ENCODE measurements at places on chromosomes 1 and 21. TPM values are rescaled to one million over a fixed set of nuclear protein-coding genes. Genes with fewer than 3 reads are reported as not detected.

- no peaks in the 10 kb centered on the region for H3K36me3 ChIP-seq
- H3K27ac ChIP-seq, result no peak overlapping the region
- no peak for DNase-seq
- peaks cover 4% of the 10 kb centered on the region for H3K4me1 ChIP-seq
- no peaks in the 10 kb centered on the region for H3K27me3 ChIP-seq
- no peak overlapping the region for H3K4me3 ChIP-seq
Measured at GRCh38 chr1:41598325-41598724, 113.8 kb upstream of the EDN2 start.

DNA sequence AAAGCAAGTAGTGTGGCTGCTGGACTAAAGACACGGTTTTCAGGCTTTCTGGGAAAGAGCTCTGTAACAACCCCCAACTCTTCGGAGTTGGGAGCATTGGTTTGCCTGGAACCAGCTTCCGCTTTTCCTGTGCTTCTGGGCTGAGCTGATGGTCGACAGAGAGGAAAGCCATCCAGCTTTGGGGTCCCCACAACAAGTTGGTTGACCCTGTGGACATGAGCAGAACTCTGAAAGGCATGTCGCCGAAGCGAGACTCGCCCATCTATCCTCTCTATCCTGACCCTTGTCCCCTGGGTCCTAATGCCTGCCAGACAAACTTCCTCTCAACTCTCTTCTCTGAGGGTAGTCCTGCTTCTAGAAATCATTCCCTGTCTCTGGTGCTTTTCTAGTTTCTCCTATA, 31.9 kb upstream of the FCGR2A start:
- no peak overlapping the region for H3K27ac ChIP-seq
- H3K27me3 ChIP-seq, result peaks cover 27% of the 10 kb centered on the region
- H3K4me3 ChIP-seq, result no peak overlapping the region
- no peak for DNase-seq
- no peaks in the 10 kb centered on the region for H3K4me1 ChIP-seq

DNA sequence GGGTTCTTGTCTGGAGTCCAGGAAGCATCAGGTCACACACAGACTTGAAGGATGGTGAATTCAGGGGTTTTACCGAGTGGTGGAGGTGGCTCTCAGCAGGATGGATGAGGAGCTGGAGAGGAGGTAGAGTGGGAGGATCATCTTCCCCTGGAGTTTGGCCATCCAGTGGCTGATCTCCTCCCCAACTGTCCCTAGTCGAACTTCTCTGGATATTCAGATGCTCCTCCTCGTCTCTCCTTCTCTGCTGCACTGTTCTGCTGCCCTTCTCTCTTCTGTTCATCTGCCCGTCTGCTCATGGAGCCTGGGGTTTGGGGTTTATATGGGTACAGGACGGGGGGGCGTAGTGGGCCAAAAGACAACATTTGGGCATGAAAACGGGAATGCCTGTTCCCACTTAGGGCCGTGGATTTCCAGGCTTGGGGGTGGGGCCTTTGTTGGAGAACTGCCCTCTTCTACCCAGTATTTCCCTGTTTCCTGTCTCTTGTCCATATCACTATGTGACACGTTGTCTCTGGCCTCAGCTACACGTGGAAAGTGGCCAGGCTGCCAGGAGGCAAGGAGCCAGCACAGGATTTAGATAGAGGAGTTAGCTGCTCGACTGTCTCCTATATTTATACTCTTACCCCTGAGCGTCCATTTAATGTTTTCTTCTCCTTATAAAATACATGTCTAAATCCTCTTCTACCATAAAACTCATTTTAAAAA, 76.7 kb downstream of the SIPA1L2 start:
- no peaks in the 10 kb centered on the region for H3K4me1 ChIP-seq
- DNase-seq, result no peak
- H3K27ac ChIP-seq, result no peak overlapping the region
- no peaks in the 10 kb centered on the region for H3K36me3 ChIP-seq
- H3K4me3 ChIP-seq, result no peak overlapping the region

DNA sequence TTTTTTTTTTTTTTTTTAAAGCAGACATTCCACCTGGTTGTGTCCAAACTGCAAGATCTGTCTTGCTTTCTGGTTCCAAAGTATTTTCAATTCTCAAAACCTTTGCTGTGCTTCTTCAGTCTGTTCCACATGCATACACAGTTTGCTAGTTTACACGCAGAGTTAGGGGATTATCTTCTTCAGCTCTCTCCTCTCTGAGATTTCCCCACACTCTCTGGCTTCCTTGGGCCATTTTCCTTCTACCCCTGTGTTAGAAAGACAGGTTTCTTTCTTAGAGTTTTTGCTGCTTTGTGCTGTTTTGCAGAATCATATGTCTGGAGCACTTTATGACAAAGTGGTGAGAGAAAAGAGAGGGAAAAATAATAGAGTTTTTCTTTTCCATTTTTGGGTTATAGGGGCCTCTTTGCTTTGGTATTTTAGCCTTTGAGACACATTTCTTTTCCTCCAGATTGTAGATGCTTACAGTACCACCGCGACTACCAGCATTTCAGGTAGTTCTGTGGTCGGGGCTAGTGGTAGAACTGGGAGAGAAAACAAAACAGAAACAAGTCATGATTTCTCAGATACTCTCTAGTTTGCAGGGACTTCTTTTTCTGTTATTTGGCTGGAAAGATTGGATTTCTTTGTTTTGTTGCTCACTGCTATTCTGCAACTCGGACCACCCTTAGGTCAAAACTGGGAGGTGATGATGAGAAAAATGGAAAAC, 66.3 kb downstream of the RABGAP1L start:
- H3K36me3 ChIP-seq, result no peaks in the 10 kb centered on the region
- DNase-seq, result no peak
- no peaks in the 10 kb centered on the region for H3K27me3 ChIP-seq
- H3K4me1 ChIP-seq, result no peaks in the 10 kb centered on the region

DNA sequence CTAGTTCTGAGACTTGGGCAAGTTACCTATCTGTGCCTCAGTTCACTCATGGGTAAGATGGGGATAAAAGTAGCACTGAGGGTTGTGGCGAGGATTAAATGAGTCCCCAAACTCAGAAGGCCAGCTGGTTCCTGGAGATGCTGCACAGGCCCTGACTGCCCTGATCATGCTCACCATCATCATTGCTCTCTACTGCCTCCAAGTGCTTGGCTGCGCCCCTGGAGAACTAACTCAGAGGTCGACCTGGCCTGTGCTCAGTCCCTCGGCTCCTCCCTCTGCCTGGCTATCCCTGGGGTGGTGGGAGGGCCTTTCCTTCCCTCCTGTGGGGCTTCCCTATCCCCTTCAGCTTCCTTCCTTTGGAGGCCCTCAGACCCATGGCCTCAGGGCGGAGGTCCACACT, 5.6 kb downstream of the SLC5A9 start:
- no peaks in the 10 kb centered on the region for H3K4me1 ChIP-seq
- H3K36me3 ChIP-seq, result no peaks in the 10 kb centered on the region
- H3K4me3 ChIP-seq, result no peak overlapping the region

- no peaks in the 10 kb centered on the region for H3K27me3 ChIP-seq
- no peak for DNase-seq
- H3K4me3 ChIP-seq, result no peak overlapping the region
- H3K36me3 ChIP-seq, result peaks cover 11% of the 10 kb centered on the region
Measured at GRCh38 chr1:43843684-43844083, 89.9 kb upstream of the ARTN start.

GRCh38 chr1:175717610-175718540, 25.5 kb downstream of the TNR start:
- no peak for DNase-seq
- no peak overlapping the region for H3K27ac ChIP-seq
- H3K4me3 ChIP-seq, result no peak overlapping the region
- H3K36me3 ChIP-seq, result no peaks in the 10 kb centered on the region
- no peaks in the 10 kb centered on the region for H3K27me3 ChIP-seq
- no peaks in the 10 kb centered on the region for H3K4me1 ChIP-seq

GRCh38 chr21:42201615-42202161, 17.3 kb upstream of the ABCG1 start:
- H3K4me1 ChIP-seq, result peaks cover 35% of the 10 kb centered on the region
- no peaks in the 10 kb centered on the region for H3K27me3 ChIP-seq
- no peak overlapping the region for H3K27ac ChIP-seq
- DNase-seq, result no peak

DNA sequence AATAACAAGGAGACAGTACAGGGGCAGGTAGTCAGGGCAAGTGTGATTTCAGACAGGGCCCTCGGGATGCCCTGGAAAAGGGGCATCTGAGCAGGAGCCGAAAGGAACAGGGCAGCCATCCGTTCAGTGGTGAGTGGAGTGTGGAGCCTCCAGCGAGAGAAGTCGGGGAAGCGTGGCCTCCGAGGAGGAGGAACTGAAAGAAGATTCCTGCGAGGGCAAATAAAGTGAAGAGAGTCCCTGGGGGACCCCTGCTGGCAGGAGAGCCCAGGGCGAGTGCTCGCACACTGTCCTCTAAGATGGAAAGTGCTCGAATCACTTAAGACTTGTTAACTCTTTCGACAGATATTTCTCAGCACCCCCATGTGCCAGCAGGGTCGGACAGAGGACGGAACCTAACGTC, 3.5 kb upstream of the UTS2 start:
- H3K27me3 ChIP-seq, result peaks cover 3% of the 10 kb centered on the region
- no peaks in the 10 kb centered on the region for H3K4me1 ChIP-seq
- no peak for DNase-seq
- H3K4me3 ChIP-seq, result no peak overlapping the region

DNA sequence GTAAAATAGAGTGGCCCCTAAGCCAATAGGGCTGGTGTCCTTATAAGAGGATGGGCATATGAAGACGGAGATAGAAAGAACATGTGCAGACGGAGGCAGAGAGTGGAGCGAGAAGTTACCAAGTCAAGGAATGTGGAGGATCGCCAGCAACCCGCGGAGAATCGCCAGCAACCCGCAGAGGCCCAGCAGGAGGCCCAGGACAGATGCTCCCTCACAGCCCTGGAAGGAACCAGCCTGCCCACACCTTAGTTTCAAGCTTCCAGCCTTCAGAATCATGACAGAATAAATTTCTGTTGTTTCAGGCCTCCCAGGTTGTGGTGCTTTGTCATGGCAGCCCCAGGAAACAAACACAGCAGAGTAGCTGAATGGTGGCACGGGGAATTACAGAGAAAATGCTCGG, 9.6 kb downstream of the CLDN14 start:
- H3K4me1 ChIP-seq, result no peaks in the 10 kb centered on the region
- no peak overlapping the region for H3K27ac ChIP-seq
- H3K36me3 ChIP-seq, result no peaks in the 10 kb centered on the region

DNA sequence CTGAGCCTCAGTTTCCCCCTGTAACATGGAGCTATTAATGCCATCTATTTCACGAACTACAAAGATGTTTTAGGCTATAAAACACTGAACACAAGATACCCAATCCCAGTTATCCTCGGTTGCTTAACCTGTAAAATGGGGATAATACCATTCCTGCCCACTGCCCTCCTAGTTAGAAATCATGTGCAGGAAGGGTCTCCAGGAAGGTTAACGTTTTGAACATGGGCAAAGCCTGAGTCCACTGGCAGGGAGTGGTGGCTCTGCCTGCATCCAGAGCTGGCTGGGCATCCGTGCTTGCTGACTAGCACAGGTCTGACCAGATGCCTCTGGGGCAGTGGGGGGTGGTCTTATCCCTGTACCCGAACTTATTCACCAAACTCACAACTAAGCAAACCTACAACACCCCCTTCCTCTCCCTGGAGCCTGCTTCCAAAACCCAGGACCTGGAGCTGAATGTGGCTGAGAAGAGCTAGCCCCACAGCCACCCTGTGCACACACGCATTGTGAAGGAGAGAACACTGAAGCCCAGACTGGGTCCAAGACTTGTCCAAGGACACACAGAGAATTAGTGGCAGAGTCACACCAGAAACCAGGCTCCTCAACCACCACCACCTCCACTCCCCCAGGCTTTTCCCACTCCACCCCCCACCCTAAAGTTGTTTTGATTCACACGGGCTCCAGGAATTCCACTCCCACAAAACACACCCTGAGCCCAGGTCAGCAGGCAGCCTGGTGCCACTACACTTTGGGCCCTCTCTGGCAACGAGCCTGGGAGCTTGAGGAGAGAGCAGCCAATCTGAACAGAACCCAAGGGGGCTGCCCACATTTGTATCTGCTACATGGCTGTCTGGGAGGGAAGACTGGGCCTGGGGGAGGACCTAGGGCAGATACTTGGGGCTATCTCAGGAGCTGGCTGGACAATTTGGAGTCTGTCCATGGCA, 1.6 kb downstream of the E2F2 start:
- no peaks in the 10 kb centered on the region for H3K27me3 ChIP-seq
- H3K27ac ChIP-seq, result peak overlapping the region; percentile 98
- DNase-seq, result peak; percentile 60
- no peaks in the 10 kb centered on the region for H3K36me3 ChIP-seq

GRCh38 chr1:27349784-27350662, 8.2 kb downstream of the SYTL1 start:
- H3K4me1 ChIP-seq, result peaks cover 5% of the 10 kb centered on the region
- peaks cover 20% of the 10 kb centered on the region for H3K27me3 ChIP-seq
- peak overlapping the region; percentile 35 for H3K4me3 ChIP-seq
- H3K36me3 ChIP-seq, result peaks cover 33% of the 10 kb centered on the region
- no peak overlapping the region for H3K27ac ChIP-seq
- DNase-seq, result no peak

GRCh38 chr1:145751491-145752037, 32.3 kb downstream of the CD160 start:
- H3K4me3 ChIP-seq, result no peak overlapping the region
- H3K27ac ChIP-seq, result no peak overlapping the region
- no peaks in the 10 kb centered on the region for H3K27me3 ChIP-seq
- DNase-seq, result no peak

GRCh38 chr1:119288751-119289150, 79.8 kb upstream of the HAO2 start:
- H3K27ac ChIP-seq, result no peak overlapping the region
- H3K27me3 ChIP-seq, result no peaks in the 10 kb centered on the region
- H3K4me1 ChIP-seq, result no peaks in the 10 kb centered on the region
- no peak for DNase-seq

- H3K4me3 ChIP-seq, result no peak within 1 kb of the TSS
- H3K4me1 ChIP-seq, result no peaks in the 10 kb centered on the region
- H3K27me3 ChIP-seq, result no peaks in the 10 kb centered on the region
- H3K27ac ChIP-seq, result no peak within 1 kb of the TSS
Measured at GRCh38 chr1:159204161-159205141, at the start of gene ACKR1. ACKR1 (plus strand) TSS chr1:159204875; CDS start chr1:159204960, 85 bp downstream.

DNA sequence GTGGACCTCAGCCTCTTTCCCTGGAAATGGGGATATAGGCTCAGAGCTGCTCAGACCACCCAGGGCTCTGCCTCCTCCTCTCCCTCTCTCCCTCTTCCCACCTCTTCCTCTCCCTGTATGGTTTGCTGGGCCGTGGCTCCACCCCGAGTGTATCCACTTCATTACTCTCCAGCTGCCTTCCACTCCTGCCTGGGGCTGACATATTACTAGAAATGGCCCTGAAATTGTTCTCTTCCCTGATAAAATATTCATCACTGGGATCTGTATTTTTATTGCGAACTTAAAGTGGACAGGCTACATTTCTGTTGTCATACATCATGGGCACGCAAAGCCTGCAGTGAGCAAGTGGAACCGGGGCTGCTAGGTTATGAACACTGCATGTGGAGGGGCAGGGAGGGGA, 225.0 kb downstream of the HHAT start:
- H3K4me1 ChIP-seq, result no peaks in the 10 kb centered on the region
- H3K27ac ChIP-seq, result no peak overlapping the region
- no peak for DNase-seq
- no peak overlapping the region for H3K4me3 ChIP-seq
- no peaks in the 10 kb centered on the region for H3K36me3 ChIP-seq
- no peaks in the 10 kb centered on the region for H3K27me3 ChIP-seq

Gene ZNF684
- 5.7 TPM for total RNA-seq

Gene ZNF362
- total RNA-seq, result 11.0 TPM
